ENCODE measurements at places on chromosomes 5 and 9. TPM values are rescaled to one million over a fixed set of nuclear protein-coding genes. Genes with fewer than 3 reads are reported as not detected.

The LCN1 gene
- total RNA-seq: not detected

The PCDHA1 gene
- not detected for total RNA-seq

The MEGF9 gene
- 22.0 TPM for total RNA-seq

The TLR4 gene
- total RNA-seq: 23.0 TPM

DNA sequence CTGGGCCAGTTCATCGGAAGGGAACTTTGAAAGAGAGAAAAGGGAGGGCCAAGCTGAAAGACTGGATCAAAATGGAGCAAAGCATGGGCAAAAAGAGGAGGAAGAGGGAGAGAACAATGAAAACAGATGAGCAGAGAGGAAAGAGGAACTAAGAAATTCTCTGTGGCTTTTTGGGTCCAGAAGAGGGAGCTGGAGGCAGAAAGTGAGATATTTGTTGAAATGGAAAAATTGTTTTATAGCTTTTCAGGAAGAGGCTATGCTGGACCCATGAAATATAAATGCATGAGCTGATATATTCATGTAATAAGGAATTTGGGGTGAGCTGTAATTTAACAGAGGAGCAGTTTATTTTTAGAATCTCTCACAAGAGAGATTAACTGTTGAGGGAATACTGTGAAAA, 457.3 kb downstream of the DMAC1 start:
- no peak overlapping the region for H3K27ac ChIP-seq
- no peaks in the 10 kb centered on the region for H3K36me3 ChIP-seq
- no peak for DNase-seq
- H3K27me3 ChIP-seq: no peaks in the 10 kb centered on the region
- no peak overlapping the region for H3K4me3 ChIP-seq
- no peaks in the 10 kb centered on the region for H3K4me1 ChIP-seq

DNA sequence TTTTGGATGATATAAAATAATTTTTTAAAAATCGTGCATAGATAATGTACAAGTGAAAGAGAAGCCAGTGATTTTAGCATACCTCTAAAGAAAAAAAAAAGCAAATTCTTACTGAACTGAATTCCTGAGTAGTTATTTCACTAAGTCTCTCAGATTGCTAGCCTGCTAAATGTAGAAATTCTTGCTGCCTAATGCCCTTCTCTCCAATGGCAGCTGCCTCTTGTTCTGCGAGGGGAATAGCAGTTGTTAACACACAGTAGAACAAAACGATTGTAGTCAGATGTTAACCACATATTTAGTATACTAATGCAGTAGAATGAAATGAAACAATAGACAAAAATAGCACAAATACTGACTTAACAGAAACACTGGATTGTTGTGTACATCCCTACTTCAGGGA, 26.8 kb downstream of the SMAD5 start:
- H3K4me3 ChIP-seq: no peak overlapping the region
- no peaks in the 10 kb centered on the region for H3K36me3 ChIP-seq
- DNase-seq: no peak
- no peaks in the 10 kb centered on the region for H3K27me3 ChIP-seq

GRCh38 chr5:73365301-73365853, 83.2 kb downstream of the FOXD1 start:
- no peak overlapping the region for H3K4me3 ChIP-seq
- no peaks in the 10 kb centered on the region for H3K4me1 ChIP-seq
- H3K27me3 ChIP-seq: no peaks in the 10 kb centered on the region

- no peaks in the 10 kb centered on the region for H3K36me3 ChIP-seq
- H3K4me1 ChIP-seq: no peaks in the 10 kb centered on the region
- no peak for DNase-seq
- H3K27me3 ChIP-seq: no peaks in the 10 kb centered on the region
- no peak overlapping the region for H3K27ac ChIP-seq
- no peak overlapping the region for H3K4me3 ChIP-seq
Observed at GRCh38 chr9:112605518-112605917, 112.4 kb downstream of the INIP start.

DNA sequence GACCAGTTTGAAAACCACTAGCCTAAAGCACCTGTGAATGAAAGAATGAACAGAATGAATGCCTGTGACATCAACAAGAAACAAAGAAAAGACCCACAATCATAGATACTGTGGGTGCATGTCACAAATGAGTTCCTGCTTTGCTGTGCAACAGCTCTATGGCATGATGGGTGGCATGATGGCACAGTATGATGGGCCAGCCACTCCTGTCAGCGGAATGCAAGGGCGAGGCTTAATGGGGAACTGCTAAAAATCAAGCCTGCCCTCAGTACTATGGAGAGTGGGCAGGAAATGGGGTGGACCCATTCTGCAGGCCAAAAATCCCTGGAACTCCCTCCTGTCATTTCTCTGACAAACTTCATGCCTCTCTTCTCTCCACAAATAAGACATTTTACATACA, 89.0 kb downstream of the DCP2 start:
- no peak for DNase-seq
- no peak overlapping the region for H3K27ac ChIP-seq
- H3K4me1 ChIP-seq: no peaks in the 10 kb centered on the region
- no peaks in the 10 kb centered on the region for H3K36me3 ChIP-seq
- H3K4me3 ChIP-seq: no peak overlapping the region
